ENCODE measurements at places on chromosomes 5 and 9.

- no peak for DNase-seq
Observed at GRCh38 chr5:160398806-160399205, 1.0 kb downstream of the FAM200C start.

- no peak for DNase-seq
Observed at GRCh38 chr5:113617191-113617796, 103.8 kb downstream of the YTHDC2 start.

DNA sequence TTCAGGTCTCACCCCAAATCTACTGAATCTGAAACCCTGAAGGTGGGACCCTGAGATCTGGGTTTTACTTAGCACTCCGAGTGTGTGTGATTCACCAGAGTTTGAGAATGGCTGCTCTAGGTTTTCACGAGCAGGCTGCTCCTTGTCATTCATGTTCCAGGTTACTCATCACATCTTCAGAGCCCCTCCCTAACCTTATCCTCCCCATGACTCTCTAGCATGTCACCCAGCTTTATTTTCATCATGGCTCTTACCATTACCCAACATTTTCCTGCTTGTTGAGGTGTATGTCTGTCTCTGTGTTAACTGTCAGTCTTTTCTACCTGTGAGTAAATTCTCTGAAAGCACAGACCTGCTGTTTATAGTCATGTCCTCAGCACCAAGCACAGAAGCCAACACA is 319.2 kb downstream of the NSG2 start:
- DNase-seq: no peak

GRCh38 chr9:94950579-94951323 is 224.3 kb downstream of the AOPEP start:
- DNase-seq: no peak

GRCh38 chr9:87725900-87726709 is at the start of gene CTSL:
TSS of gene CTSL (plus strand) at chr9:87726119. CDS start at chr9:87727604, 1,485 bp downstream.
- DNase-seq: peak; percentile 91

DNA sequence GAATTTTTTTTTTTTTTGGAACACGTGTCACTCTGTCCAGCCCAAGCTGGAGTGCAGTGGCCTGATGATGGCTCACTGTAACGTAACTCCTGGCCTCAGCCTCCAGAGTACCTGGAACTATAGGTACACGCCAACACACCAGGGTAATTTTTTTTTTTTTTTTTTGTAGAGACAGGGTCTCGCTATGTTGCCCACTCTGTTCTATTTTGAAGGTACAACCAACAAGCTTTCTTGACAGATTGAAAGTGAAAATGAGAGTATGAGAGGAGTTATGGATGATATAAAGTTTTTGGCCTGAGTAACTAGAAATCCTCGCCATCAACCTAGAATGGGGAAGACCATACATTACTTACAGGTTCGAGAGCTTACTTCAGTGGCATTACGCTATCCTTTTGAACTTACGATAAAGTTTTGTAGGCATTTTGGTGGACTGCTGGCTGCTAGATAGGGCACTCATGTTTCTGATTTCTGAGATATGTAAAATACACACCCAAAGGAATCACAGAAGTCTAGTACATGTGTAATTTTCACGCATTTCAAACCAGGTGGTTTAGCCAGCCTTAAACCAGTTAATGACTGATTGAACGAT is 806 bp upstream of the CDC42SE2 start:
- DNase-seq: no peak

DNA sequence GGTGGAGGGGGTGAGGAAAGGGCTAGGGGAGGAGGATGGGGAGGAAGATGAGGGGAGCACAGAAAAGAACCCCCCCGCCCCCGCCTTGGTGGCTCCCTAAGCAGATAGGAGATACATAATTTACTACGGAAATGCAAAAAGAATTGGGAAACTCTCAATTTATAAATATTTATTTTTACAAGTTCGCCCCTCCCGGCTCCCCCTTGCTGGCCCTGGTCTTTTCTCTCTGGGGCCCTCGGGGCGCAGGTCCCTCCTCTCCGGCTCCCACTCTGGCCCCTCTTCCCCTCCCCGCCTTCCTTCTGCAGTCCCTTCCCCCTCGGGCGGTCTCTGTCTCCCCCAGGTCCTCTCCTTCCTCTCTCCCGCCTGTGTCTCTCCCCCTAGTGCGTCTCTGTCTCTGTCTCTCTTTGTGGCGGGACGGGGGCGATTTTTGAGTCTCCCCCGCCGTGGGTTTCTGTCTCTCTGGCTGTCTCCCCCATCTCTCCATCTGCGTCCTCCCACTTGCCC is 173.6 kb upstream of the IER5L start:
- DNase-seq: no peak

GRCh38 chr5:37628876-37629275 is 211.0 kb downstream of the GDNF start:
- DNase-seq: no peak

DNA sequence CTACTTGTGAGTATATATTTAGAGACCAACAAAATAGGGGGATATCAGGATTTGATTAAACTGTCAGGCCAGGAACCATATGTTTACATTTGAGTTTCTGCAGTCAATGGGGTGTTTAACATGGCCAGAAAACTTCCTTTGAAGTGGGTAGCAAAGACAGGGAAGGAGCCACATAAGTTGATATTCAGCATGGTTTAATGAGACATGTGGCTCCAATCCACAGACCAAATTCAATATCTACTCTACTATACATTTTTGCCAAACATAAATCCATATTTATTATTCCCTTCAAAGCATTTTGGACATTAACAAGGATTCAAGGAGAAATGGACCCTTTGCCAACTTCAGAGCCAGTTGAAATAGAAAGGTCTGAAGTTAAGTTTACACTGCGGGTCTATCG is 99.8 kb downstream of the TAF11L14 start:
- no peak for DNase-seq

DNA sequence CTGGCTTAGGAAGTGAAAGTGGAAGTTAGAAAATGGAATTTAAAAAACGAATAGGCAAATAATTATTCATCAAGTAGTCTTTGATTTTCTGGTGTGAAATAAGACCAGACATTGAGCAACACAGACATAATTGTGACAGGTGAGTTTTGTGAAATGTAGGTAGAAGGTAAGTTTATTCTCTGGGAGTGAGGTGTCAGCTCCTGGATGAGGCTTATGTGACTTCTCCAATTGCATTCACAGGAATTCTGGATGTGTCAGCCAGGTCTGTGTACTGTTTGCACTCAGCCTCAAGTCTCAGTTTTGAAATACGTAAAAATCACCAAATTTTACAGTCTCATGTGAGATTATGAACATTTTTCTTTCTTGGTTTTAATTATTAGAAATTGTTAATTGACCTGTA is 537.6 kb downstream of the CETN3 start:
- DNase-seq: no peak

- no peak for DNase-seq
Observed at GRCh38 chr5:177300236-177300880, 3.2 kb downstream of the RAB24 start.

DNA sequence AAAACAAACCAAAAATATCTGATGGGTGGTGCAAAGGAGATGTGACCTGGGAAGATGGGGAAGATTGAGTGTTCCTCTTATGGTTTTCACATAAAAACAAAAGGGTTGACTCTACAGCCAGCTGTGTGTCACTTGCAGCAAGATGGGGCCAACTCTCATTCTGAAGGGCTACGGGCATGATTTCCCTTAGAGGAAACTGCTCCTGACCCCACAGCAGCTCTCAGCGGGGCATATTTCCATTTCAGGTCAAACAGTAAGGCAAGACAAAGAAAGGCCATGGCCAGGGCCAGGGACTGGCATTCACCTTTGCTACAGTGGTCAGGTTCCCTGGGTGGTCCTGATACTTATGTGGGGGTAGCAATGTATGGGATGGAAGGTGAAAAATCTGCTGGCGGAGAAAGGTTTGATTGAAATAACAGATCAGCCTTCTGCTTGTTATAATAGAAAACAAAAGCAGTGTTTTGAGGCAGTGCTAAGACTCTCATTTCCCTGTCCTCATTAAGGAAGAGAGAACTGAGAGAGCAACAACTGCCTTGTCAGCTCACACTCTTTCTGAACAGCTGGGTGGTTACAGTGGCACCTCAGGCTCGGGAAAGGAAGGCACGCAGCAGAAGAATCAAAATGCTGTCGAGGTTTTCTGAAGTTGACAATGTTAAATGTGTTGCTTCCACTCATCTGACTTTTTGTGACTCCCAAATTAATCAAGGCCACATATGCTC is 120.7 kb upstream of the PCA3 start:
- no peak for DNase-seq

DNA sequence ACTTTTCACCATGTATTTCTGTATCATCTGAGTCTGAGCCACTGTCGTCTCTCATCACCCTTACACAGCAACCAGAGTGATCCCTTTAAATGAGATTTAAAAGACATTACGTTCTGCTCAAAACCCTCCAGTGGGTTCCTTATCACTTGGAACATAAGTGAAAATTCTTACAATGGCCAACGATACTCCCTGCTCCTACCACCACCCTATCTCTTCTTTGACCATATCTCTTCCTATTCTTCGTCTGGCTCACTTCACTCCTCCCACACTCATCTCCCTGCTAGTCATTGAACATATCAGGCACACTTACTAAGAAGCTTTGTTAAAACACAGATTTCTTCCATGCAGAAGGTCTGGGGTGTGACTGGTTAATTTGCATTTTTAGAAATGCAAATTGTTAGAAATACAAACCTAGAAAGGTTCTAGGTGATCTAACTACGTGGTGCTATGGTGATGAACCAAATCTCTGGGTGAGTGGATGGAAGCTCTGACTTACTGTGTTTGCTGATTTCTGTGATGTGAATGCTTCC is 166.6 kb upstream of the CD180 start:
- no peak for DNase-seq

GRCh38 chr9:78025186-78025585 is 6.4 kb downstream of the GNAQ start:
- no peak for DNase-seq

- no peak for DNase-seq
Observed at GRCh38 chr9:104903609-104904008, 24.3 kb downstream of the ABCA1 start.

DNA sequence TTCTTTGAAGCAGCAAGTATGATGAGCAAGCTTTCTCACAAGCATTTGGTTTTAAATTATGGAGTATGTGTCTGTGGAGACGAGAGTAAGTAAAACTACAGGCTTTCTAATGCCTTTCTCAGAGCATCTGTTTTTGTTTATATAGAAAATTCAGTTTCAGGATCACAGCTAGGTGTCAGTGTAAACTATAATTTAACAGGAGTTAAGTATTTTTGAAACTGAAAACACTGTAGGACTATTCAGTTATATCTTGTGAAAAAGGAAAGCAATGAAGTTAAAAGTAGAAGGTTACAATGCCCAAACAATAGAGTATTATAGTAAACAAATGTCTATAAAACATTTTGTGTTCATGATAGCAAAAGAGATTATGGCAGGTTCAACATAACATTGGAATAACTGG is 88.6 kb downstream of the JAK2 start:
- no peak for DNase-seq

GRCh38 chr9:135295551-135296300 is 183.9 kb upstream of the PPP1R26 start:
- DNase-seq: no peak

DNA sequence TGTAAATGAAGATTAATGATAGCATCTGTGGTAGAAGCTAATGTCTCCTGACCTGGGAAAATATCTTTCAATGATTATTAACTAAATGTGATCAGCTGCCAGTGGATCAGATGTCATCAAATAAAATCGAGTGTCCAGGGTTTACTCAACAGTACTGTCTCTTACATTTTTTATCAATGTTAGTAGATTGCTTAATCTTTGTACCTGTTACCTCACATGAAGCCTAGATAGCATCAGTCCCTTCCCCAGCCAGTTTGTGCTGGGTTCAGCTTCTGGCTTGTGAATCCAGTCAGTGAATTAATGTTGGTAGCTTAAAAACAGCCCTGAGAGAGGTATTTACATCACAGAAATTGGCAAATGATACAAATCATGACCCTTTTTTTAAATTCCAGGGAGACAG is 134.4 kb downstream of the GHR start:
- no peak for DNase-seq

GRCh38 chr9:114281473-114282103 is 41.3 kb upstream of the ORM1 start:
- no peak for DNase-seq

- no peak for DNase-seq
Observed at GRCh38 chr5:17401470-17402288, 96.4 kb upstream of the TAF11L2 start.

DNA sequence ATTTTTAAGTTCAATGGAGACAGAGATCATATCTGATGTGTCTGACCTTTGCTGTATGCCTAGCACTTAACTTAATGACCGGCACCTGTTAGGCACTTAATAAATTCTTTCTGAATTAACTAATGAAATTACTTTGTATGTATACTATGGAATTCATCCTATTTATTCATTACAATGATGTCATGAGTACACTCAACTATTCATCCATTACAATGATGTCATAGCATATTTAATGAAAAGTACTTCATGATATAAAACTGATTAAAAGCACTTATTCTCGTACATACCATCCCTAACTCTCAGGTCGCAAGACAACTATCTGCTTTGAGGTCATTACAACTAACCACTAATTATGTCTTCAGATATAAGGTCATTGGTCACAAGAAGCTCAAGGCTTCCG is 1131.6 kb downstream of the DTWD2 start:
- no peak for DNase-seq

DNA sequence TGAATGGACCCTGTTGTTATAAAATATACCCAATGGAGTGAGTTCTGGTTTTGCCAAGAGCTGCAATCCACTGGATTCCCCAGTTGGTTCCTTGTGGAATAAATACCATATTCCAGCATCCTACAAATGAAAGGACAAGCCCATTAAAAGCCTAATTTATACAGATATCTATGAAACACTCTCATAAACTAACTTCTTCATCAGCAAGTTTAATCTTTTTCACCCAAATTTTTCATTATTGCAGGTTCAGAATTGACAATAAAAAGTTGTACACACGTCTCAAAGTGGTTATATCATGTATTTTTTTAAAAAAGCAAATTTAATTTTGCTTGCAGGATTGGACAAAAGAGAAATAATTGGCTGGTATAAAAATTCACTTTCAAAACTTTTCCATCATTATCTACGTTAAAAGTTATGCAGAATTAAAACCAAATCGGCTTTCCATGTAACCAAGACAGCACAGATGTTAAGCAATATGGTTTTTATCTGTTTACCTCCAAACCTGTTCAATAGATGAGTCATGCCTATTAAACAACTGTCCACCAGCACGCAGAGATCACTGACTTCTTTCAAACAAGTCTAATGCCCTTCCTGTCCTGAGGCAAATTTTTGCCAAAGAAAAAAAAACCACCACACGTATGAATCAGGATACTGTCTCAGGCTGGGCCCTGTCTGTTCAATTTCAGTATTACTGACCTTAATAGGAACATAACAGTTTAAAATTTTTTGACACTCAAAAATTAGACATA is 42.5 kb downstream of the CEMIP2 start:
- no peak for DNase-seq

DNA sequence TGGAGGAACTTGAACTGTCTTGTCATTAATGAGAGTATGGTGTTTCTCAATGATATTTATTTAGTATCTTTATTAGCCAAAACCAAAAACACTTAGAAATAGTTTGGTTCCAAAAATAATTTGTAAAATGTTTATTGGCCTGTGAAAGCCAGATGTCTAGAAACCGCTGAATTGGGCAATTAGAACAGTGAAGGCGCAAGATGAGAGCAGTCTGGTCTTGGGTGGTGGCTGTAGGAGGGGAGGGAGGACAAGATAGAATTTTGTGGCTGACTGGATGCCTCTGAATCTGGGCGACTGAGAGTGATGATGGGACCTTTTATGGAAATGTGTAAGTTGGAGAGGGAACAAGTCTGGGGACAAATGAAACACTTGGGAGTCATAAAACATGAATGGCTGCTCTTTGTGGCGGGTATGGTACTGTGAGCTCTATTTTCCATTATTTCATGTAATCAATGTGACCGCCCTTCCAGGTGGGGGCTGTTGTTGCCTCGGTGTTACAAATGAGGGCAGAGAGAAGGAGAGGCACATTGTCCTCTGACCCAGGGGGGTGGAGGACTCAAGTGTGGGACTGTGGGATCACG is 35.5 kb downstream of the PDZD2 start:
- DNase-seq: no peak

Data from anterior cingulate cortex (tissue), 58 donors.